ENCODE measurements at places on chromosomes 13 and 19.
A peak's percentile ranks its signal among the peaks of the same experiment; 100 is the strongest.

DNA sequence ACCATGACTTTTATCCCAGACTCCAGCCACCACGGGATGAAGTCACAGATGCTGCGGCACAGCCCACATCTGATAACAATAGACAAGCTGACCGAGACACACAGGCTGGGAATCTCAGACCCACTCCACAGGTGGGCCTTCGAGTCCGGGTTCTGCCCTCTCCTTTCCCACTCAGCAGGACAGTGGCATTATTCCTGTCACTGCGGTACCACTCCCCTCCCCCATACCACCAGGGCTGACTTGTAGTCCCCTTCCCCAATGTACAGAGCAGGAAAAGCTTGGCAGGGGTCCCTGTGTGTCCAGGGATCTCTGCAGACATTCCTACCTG lies 179 bp upstream of the AMER2 start:
- DNase-seq, result no peak

DNA sequence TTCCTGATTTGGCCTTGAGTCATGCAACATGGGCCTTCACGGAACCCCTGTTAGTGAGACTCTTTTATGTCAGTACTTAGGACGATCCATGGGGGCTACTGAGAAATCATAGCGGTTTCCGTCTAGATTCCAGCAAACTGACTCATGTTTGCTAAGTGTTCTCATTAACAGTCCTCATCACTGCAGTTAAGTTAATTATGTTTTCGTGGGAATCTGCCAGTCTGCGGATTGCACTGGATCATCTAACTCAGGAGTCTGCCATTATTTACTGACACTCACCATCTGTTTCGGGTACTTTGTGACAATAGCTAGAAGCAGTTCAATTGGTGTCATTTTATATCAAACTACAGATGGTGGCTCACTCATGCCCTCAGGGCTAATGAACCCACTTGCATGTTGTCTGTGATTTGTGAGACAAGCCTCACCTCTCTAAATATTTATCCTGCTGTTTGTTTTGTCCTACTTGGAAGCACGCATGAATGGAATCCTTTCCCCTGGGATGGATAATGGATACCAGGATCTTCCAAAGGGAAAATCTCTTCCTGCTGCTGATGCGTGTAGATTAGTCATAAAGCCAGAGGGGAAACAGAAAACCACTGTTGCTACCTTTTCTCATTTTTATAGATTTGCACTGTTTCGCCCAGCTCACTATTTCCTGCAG lies 61.8 kb downstream of the RAB20 start:
- DNase-seq, result peak; percentile 84

- peak; percentile 95 for DNase-seq
Measured at GRCh38 chr19:49127674-49128544, 8.6 kb downstream of the PPFIA3 start.

DNA sequence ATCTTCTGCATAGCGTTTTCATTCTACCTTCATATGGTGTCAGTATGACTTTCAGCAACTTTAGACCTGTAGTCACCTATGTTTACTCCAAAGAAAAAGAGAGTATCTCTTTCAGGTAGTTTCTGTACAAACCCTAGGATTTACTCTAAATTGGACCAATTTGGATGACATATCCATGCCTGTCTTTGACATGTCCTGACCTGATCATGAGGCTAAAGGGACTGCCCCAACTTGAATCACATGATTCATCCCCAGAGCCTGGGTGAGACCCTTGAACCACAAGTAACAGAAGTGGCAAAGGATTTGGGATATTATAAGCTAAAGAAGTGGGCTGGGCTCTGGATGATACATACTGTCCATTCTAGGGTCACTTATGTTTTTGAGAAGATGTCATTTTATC lies 124.5 kb upstream of the CSNK1A1L start:
- no peak for DNase-seq

DNA sequence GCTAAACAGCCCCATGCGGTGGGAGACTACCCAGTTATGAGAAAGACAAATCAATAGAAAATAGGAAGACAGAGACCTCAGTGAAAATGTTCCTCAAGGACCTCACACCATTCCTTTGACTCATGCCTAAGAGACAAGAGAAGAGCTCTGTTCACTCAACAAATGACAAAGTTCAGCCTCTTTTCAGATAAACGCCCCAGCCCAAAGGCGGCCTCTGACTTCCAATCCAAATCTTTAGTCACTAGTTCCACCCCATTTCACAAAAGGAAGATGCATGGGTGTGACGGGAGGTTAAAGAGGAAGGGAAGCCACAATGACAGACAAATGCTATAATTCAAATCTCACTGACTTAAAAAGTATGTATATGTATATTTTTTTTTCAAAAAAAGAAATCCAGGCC lies 8.1 kb downstream of the CARS2 start:
- no peak for DNase-seq

DNA sequence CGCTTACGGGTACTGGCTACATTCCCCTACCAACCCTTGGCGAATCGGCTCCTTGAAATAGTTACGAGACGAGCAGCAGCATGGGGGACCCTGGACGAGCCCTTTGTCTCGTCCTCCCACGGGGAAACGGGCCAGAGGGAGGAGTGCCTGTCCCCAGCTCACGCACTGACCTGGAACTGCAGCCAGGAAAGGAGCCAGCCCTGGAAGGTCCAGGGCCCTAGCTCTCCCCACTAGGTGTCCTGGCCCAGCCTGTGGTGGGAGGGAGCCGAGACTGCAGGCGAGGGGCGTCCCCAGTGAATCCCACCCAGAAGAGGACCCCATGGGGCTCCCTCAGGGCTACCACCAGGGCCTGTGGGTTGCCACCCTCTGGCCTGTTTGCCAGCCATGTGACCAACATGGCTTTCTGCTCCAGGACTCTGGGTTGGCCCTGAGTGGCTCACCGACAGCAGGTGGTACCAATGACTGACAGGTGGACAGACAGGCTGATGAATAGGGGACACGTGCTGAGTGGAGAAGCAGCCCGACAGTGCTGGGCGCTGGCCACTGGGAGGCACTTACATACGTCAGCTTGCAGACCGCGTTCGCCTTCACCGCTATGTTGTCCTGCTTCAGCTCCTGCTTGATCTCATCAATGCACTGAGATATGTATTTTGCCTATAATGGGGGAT lies 13.2 kb downstream of the AP3D1 start:
- no peak for DNase-seq

DNA sequence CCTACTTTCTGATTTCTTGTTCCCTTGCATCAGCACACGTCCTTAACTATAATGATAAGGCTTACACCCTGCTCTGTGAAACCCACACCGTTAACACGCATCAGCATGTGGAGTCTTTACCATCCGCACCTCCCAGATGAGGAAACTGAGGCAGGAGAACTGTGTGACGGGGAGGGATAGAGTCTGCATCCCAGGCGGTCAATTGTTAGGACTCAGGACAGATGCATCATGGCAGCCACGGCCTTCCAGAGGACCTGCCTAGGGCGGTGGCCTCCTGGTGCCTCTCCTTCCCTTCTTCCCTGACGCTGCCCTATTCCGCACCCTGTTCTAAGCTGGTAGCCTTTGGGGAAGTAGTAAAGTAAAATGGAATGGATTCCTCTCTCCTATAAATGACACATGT lies 326.0 kb downstream of the TEX29 start:
- DNase-seq, result no peak

GRCh38 chr13:103537616-103538015 lies 471.4 kb upstream of the SLC10A2 start:
- no peak for DNase-seq

GRCh38 chr13:72458701-72459100 lies 268.7 kb downstream of the MZT1 start:
- DNase-seq, result no peak

GRCh38 chr19:16327501-16327900 lies 2.9 kb downstream of the KLF2 start:
- peak; percentile 53 for DNase-seq

DNA sequence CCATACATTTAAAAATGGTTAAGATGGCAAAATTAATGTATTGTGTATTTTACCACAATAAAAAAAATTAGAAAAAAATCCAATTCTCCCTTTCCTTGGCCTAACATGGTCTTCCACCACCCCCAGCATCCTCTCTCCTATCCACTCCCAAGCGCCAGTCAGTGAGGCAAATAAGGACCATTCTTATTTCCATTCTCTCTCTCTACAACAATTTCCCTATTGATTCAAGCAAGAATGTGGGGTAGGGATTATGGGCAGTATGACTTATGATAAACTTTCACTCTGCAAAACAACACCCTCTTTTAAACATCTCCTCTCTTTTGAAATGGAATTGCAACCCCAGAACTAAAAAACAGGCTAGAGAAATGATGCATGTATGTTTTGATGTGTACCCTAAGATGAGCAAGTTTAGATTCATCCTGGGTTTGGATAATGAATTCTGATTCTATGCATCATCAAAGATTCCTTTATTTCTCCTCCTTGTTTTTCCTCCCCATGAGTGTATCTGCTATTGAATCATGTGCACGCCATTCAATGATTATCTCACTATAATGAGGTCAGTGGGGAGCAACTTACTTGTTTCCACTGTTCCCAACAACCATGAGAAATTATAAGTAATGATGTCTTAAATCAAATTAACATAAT lies 3.5 kb downstream of the STARD13 start:
- DNase-seq, result peak; percentile 82

DNA sequence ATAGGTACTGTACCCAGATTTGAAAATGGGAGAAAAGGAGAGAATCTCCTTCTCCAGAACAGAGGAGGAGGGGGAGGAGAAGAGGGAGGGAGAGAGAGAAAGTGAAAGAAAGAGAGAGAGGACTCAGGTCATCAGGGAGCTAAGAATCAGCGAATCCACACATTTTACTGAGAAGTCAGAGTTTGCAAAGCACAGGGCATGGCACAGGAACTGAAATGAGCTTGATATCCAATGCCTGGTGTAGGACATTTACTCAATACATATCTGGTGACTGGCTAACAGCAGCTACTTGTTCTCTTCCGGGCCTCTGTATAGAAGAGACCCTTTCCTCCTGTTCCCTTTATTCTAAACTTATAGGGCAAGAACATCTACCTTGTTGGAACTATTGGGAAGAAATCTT lies 375.1 kb downstream of the KLF5 start:
- no peak for DNase-seq

Data from LHCN-M2 (cell line).